ENCODE measurements at places on chromosomes 5 and 9.
A peak's percentile ranks its signal among the peaks of the same experiment; 100 is the strongest.

DNA sequence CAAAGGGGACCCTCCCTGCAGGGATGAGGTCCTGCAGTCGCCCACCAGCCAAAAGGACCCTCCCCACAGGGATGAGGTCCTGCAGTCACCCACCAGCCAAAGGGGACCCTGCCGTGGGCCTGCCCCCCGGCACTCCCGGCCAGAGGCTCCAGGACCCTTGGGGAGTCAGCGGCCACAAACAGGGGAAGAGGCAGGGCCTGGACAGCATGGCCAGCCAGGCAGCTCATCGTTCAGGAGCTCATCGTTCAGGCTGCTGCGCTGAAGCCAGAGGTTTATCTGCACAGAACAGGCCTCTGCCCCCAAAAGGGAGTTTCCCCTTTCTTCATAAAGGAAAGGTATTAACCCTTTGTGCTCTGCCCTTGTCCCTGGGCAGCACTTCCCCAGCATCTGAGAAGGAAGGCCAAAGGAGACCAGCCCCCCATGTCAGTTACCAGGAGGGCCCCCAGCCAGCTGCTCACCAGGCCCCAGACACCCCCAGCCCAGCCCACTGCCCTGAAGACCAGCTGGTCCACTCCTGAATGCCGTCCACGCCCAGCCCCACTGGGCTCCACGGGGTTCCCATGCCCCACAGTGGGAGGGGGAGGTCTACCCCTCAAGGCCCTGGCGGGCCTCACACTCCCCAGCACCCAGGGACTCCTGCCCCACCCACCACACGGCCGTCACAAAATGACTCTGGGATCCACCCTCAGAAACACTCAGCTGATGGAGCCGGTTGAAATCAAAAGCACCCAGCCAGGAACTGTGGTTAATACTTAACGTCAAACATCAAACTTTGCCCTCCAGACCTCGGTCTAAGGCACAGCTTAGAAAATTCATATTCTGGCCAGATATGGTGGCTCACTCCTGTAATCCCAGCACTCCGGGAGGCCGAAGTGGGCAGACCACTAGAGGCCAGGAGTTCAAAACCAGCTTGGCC lies 6.3 kb downstream of the SLC12A7 start:
- DNase-seq = no peak

- no peak for DNase-seq
Observed at GRCh38 chr9:90770182-90770738, 31.4 kb upstream of the SYK start.

DNA sequence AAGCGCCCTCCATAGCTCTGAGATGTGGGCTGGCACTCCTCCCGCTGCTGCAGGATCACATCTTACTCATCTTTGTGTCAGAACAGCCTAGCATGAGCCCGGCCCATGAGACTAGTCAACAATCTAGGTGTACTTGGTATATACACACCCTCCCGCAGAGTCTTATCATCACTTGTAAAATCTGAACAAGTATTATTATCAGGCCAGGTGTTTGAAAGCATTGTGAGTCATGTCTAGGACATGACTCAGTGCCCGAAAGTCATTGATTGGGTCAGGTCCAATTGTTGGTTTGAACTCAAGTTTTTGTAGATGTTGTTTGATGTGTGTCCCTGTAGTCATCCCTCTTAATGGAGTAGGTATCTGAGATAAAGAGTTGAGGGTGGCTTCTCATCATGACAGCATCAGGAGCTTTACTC lies 108.7 kb downstream of the CFAP90 start:
- no peak for DNase-seq

GRCh38 chr5:146334074-146334533 lies 4.5 kb upstream of the POU4F3 start:
- DNase-seq = no peak

- DNase-seq = no peak
Observed at GRCh38 chr5:174895360-174895759, 171.0 kb downstream of the MSX2 start.

- DNase-seq = no peak
Observed at GRCh38 chr9:95157481-95158151, 159.9 kb downstream of the FANCC start.

- no peak for DNase-seq
Observed at GRCh38 chr5:20166456-20166855, 178.5 kb upstream of the CDH18 start.

DNA sequence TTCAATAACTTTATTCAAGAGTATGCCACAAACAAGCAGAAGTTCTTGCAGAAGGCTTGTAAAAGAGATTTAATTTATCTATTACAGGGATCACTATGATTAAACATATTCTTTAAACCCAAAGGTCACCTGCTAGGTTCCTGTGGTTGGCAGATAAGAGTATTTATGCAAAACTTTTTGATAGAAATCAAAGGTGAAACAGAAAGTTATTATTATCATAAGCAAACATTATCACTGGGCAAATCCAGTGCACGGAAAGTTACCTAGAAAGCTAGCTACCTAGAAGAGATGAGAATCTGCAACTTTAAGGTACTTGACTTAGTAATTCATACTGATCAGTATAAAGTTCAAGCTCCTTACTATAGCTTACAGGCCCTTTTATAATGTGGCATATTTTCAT lies 3.2 kb downstream of the STARD4 start:
- no peak for DNase-seq

DNA sequence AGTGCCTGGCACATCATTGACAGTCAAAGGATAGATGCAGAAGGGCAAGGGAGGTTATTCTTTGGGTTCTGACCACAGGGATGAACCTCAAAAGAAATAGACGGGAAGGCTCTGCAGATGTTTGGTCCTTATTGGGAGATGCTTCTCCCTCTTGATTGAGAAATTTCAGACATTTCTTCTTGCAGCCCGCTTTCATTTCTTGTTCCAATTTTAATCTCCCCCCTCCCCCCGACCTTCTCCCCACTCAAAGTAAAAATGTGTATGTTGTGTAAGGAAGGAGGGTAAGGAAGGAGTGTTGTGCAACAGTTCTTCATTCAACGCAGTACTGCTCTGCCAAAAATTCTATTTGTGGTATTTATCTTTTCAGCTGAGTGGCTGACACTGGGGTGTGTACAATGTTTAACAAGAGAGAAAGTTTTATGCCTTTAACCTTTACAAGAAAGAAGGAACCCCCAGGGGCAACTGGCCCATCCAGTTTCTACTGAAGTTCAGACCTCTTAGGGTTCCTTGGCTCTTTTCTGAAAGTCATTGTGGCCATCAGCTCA lies 46.3 kb upstream of the TNFSF15 start:
- DNase-seq = no peak

GRCh38 chr9:137045294-137046087 lies 486 bp downstream of the NPDC1 start:
- no peak for DNase-seq

DNA sequence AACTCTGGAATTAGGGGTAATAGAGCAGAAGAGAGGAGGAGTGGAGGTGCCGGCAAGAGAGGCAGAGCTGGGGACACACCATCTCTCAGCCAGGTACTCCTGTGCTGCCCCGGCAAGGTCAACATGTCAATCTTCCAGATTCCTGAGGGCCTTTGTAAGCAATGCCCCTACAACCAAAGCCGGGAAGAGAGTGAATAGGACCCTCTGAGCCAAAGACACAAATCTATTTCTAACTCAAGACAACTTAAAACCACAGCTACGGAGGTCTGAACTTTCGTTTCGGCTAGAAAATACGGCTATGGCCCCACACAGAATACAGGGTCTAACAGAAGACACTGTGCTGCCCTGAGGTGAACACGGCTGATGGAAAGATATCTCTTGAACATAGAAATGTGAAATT lies 66.6 kb downstream of the SERINC5 start:
- DNase-seq = no peak

DNA sequence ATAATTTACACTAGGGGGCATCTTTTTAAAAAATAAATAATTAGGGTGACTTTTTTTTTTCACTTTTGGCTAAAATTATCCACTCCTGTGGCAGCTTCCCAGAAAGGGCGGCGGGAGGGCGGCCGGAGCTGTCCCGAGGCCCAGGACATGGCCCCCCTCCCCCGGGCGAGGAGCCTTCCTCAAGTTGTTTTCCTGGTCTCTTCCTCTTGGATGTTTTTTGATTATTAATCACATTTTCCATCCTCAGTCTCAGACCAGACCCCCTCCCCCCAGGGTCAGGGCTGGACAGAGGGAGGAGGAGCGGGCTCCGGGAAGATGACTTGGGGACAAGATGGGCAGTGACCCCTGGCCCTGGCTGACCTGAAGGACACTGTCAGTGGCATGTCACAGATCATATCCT lies 4.7 kb upstream of the CNTFR start:
- DNase-seq = no peak

GRCh38 chr9:76759732-76760131 lies 4.5 kb upstream of the PCA3 start:
- DNase-seq = no peak

DNA sequence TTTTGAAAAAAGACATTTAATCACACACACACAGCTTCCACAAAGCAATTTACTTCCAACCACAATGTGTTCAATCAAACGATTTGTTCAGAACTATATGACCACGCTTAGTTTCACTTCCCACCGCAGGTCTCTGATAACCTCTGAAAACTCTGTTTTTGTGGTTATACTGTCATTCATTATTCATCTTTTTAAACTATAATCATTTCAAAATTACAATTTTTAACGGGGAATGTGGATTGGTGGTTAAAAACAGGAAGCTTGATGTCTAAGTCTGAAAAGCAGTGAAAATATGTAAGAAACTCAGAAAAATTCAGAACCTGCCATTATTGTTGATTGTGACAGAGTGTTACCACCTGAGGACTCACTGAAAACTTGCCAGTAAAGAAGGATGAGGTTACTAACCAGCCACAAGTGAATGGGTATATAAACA lies 12.7 kb upstream of the TMEM174 start:
- no peak for DNase-seq

DNA sequence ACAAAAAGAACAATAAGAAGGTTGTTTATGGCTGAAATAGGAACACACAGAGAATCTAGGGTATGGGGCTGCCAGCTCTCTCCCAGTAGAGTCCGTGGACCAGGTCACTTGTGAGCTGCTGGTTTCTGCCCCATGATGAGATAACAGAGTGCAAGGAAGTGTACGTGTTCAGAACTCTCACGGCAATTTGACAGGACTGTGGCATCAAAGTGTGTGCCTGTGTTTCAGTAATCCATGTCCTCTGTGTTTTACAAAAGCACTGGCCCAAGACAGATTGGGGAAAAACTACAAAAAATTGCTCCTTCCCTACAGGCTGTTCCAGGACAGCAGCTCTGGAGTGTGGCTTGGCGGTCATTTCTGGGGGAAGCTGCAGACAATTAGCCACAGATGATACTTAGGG lies 184.6 kb downstream of the AUH start:
- no peak for DNase-seq

- no peak for DNase-seq
Observed at GRCh38 chr5:158874343-158874742, 225.4 kb downstream of the EBF1 start.

DNA sequence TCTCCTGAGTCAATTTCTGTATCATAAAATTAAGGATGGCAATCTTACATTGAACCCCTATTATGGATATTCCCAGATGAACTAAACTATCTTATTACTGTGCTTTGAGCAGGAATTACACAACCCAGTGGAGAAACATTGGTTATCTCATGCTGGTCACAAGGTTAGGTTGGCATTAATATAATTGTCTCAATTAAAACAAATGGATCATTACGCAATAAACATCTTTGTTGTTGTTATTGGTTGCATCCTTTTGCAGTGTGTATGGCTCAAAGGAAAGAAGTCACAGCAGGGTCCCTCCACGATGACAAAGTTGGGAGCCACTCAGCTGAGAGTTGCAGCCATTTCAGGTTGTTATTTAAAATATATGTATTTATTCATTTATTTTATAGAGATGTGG lies 297.0 kb upstream of the KLF4 start:
- no peak for DNase-seq

GRCh38 chr5:57841676-57842363 lies 359.2 kb upstream of the ACTBL2 start:
- DNase-seq = peak; percentile 93

GRCh38 chr9:20634895-20635294 lies 12.6 kb upstream of the MLLT3 start:
- DNase-seq = no peak

DNA sequence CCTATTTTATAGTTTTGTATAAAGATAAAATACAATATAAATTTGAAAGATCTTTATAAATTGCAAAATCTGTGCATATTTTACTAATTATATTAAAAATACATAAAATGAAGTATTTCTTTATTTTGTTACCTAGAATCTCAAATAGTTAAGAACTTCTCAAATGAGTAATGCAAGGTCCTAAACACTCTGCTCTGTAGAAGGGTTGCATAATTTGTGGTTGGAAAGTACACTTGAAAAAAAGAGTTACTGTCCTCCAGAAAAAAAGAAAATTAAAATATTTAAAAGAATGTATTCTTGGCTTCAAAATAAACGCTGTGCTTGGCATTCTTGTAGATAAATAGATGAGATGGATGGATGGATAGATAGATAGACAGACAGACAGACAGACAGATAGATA lies 428.8 kb upstream of the CDH6 start:
- DNase-seq = no peak

DNA sequence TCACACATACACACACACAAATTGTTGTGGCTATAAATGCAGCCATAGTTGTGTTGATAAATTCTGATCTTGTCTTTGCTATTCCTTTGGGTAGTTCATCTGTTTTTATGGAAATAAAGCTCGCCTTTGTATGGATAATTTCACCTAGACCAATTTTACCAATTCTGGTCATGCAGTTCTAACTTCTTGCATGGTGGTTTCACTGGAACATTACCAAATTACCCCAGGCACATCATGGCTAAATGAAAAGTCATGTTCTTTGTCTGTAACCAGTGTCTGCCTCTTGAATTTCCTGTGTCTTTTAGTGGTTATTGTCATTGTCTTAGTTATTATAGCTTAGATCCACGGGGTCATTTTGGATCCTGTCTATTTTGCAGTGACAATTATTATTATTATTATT lies 50.3 kb upstream of the TMC1 start:
- DNase-seq = no peak

DNA sequence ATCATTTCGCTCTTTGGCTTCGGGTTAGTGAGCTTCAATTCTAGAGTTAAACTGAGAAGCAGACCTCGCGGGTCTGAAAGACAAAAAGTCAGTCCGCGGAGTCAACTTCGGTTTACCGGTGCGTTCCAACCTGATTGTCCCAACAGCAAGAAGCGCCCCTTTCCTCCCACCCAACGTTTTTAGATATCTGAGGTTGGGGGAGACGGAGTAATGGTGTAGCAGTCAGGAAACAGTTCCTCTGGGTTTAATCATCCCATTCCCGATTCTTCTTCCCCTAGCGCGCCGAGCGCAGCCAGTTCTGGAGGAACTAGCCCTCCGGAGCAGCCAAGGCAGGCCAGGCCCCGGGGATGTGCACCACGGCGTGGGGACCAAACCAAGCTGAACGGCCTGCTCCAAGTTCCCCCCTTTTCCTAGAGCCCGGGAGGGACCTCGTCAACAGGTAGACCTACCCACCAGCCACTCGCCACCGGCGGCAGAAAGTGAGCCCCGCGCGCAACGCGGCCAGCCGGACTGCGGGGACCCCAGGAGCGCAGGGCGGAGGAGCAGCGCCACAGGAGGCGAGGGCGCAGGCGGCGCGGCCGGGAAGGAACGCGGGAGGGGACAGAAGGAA lies 622 bp upstream of the ISL1 start:
- no peak for DNase-seq

- no peak for DNase-seq
Observed at GRCh38 chr5:15808577-15808976, 308.6 kb downstream of the FBXL7 start.

Data from NCI-H460 (cell line).